Effector CD4-positive, alpha-beta T cell (primary cell): ENCODE measurements at places on chromosomes 2 and 18.

DNA sequence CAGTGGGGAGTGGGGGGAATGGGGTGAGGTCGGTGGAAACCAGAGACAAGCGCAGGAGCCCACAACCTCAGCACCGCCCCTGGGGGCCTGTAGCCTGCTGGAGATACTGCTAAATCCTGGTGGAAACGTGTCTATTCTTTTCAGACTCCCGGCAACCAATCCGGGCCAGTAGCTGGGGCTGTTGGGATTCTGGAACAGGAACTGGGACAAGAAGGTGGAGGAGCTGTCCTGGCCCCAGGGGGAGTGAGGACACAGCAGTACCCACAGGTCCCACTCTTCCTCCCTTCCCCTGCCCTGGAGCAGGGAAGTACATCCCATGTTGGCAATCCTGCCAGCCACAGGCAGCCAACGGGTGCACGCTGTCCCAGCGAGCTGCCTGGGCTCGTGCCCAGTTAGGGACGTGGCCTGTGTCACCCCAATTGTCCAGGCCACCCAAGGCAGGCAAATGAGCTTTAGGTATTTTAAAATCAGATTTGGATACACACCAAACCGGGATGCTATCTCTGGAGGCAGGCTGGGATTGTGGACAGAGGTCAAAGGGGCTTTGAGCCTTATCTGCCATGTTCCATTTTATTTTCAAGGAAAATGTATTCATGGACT is 51.8 kb downstream of the HS1BP3 start:
- no peak for DNase-seq

DNA sequence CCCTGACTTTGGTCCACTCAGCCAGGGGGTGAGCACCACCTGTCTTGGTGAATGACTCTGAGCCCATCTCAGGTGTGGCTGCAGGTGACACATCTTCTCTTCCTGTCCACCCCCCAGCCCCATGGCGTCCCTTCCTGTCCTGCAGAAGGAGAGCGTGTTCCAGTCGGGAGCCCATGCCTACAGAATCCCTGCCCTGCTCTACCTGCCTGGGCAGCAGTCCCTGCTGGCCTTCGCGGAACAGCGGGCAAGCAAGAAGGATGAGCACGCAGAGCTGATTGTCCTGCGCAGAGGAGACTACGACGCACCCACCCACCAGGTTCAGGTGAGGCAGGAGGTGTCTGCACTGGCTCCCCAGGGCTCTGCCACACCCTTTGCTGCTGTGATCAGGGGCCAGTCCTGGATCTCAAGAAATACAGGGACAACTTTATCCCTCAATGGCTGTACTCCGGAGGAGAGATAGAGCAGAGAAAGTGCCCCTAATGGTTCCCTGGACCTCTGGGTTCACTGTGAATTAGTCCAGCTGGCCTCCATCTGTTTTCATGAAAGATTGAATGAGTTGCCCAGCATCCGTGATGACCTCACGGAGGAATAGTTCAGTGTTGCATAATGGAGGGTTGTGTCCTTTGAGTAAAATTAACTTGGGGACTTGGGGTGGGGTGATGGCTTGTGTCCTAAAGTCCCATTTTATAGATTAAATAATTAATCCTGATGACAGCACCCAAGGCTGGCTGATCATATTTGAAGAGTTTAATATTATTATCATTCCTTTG is at the start of gene NEU2:
Gene NEU2, plus strand, starts transcription at position 122 of the 770 bp plus-strand sequence. Its CDS starts 0 bp downstream, at position 122.
- DNase-seq: no peak

DNA sequence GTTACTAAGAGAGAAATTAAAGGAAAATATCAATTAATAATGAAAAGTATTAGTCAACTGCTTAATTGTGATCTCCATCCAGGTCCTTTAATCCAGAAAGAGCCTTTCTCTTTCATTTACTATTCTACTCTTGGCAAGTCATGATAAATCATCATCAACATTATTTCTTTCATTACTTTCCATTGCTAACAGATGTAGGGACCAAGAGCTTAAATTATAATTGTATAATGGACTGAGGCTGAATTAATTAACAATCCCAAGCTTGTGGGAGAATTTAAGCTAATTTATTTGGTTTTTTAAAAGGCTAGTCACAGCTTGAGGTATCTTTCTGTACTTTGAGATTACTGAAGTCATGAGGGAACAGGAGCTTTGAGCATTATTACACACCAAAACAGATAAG is 223.9 kb downstream of the ERBB4 start:
- no peak for DNase-seq

DNA sequence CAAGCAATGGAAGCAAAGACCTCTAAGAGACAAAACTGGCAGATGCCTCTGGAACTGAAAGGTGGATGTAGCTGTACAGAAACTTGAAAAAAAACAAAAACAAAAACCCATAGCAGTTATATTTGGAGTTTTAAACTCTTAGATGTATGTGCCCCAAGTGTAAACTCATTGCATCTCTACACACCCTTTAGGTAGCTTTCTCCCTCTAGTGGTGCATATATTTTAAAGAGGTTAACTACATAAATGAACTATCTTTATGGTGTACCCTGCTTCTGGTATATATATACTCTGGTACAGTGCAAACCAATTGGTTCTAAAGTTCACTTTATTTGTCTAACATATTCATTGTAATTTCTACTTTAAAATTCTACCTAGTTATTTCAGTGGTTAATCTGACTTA is 518.2 kb downstream of the NRXN1 start:
- DNase-seq: no peak

DNA sequence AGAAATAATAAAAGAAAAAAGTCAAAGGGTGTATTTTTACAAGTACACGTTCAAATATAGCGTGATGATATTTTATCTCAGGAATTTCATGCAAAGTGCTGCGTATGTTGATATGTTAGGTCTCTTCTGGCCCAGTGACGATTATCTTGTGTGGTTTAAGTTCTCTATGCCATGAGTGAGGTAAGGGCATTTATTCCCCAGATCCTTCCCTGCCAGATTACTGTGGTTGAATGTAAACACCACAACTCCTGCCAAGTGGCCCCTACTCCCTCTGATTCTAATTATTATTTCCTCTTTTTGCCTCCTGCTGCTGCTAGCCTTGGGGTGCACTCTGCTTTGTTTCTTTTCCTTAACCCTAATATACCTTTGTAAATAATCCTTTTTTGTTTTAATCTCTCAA is 12.2 kb downstream of the SCN2A start:
- no peak for DNase-seq

DNA sequence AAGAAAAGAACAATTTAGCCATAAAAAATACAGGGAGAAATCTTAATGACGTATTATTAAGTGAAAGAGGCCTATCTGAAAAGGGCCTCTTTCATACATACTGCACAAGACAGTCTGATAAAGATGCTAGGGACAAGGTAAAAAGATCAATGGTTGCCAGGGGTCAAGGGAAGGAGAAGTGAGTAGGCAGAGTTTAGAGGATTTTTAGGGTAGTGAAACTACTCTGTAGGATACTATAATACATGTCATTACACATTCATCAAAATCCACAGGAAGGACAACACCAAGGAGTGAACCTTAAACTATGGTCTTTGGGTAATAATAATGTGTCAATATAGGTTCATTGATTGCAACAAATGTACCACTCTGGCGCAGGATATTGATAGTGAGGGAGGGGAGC is 289.3 kb downstream of the FSIP2 start:
- no peak for DNase-seq

DNA sequence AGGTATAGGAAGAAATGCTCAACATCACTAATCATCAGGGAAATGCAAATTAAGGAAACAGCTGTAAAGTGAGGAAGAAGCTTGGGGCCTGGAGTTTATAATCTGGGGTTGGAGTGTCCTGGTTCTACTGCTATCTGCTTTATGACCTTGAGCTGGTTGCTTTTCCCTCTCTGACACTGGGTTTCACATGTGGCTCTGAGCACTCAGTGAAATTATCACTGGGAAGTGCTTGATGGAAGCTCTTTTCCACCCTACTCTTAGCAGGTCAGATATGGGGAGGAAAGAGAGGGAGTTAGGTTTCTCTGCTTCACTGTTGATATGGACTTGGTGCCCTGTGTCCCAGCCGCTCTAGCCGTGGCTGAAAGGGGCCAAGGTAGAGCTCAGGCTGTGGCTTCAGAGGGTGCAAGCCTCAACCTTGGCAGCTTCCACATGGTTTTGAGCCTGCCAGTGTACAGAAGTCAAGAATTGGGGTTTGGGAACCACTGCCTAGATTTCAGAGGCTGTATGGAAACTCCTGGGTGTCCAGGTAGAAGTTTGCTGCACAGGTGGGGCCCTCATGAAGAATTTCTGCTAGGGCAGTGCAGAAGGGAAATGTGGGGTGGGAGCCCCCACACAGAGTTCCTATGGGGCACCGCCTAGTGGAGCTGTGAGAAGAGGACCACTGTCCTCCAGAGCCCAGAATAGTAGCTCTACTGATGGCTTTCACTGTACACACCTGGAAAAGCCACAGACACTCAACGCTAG is 52.3 kb downstream of the INPP4A start:
- no peak for DNase-seq

- no peak for DNase-seq
Observed at GRCh38 chr2:170248574-170249393, 70.8 kb downstream of the MYO3B start.

DNA sequence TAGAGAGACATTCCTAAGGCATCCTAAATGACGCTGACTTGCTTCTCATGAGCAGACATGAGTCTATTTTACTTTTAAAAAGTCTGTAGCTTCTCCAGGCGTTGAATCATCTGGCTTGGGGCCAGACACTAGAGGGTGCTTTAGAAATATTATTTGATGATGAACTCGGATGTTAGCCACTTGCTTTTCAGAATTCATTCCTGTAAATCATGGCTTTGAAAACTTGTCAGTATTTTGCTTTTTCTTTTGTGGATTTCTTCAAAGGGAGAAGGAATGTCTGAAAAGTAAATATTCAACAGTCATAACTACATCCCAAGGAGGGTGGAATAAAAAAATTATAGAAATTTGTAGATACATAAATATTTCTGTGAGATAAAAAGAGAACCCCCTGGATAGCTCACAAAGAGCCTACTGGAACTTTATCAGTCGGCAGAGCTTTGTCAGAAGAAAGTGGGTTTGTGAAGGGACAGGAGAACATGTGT is 370.8 kb downstream of the OSR1 start:
- no peak for DNase-seq

DNA sequence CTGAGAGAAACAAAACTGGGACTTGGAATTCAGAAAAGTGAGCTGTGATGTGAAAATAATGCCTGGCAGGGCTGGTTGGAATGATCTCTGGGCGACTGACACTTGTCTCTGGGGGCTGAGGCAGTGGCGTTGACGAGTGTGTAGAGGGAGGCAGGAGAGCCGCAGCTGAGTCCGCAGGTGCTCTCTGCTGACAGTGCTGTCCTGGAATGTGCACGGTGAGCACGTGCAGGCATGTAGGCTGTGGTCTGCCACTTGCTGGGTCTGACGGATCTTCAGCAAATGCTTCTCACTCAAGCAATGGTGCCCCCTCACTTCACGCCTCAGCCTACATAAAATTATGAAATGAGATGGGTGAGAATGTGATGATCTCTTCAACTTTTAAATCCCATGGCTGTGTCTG is 38.5 kb upstream of the ATP9B start:
- DNase-seq: no peak

GRCh38 chr2:96509114-96509846 is 4.1 kb upstream of the NEURL3 start:
- DNase-seq: peak; percentile 26

DNA sequence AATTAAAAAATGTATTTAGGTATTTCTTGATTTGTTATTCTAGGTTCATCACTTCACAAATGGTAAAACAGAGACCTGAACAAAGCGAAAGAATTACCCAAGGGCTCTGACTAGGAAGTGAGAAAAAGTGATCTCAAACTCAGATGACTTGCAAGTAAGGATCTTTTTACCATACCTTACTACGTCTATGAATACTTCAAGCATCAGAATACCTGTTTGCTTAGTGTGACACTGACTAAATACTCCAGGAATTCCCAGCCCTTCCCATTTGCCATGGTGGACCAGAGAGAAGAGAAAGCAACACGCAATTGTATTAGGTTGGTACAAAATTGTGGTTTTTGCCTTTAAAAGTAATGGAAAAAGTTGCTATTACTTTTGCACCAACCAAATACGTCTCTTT is 35.8 kb upstream of the FIGN start:
- no peak for DNase-seq

- no peak for DNase-seq
Observed at GRCh38 chr2:141187075-141187439, 943.8 kb downstream of the LRP1B start.

DNA sequence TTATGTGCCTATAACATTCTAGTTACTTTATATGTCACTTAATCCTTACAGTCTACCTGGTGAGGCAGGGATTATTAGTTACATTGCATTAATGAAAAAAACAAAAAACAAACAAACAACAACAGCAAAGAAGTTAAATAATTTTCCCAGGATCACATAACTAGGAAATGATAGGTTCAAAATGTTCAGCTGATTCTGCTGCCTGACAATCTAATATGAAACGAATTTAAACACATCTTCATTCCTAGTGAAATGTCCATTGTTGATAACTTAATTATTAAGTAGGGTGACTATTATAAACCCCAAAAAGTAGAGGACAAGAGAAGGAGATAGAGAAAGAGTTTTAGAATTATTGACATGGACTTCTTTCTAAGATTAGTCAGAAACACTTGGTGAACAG is 22.6 kb downstream of the HOXD1 start:
- DNase-seq: no peak

- no peak for DNase-seq
Observed at GRCh38 chr2:205865905-205866441, 183.7 kb downstream of the NRP2 start.

DNA sequence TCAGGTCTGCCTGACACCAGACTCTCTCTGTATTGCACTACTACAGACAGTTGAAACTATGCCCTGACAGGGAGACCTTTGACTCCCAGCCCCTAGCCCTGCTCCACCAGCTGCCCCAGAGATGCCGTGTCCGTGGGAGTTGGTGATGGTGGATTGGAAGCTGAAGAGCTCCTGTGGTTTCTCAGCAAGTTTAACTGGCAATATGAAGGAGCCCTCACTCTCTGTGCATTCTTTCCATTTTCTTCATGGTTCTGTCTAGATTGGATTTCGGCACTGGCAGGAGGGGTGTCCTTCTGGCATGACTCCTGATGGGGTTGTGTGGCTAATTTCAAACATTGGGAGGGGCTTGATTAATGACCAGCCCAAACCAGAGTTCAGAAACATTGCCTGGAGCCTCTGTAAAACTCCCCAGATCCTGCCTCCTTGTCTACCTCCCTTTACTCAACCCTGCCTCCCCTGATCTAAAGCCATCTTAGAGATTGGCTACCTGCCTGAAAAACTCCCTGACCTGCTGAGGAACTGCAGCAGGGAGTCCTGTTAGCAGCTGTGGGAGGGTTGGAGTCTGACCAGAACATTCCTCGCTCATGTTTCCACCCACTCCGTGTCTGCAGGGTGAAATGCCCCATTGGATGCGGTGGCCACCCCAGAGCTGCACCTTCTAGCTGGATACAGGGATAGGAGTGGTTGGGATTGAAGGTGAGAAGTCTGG is 206.9 kb upstream of the SPRED2 start:
- DNase-seq: no peak

DNA sequence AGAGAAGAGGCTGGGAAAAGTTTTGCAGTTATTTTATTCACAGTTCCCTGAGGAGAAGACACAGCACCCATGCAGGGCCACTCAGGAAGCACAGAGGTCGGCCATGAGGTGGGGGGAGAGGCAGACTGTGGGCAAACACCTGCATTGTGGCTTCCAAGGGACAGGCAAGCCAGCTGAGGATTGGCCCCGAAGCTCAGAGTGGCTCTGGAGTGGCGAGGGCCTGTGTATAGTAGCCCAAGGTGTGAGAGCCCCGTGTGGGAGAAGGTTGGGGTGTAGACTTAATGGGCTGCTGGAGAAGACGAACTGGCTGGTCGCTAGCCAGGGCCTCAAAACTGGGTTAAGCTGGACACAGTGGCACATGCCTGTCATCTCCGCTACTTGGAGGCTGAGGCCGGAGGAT is 218.7 kb downstream of the FHOD3 start:
- DNase-seq: no peak
